ENCODE measurements at places on chromosomes 3 and 15. TPM values are rescaled to one million over a fixed set of nuclear protein-coding genes. Genes with fewer than 3 reads are reported as not detected.

DNA sequence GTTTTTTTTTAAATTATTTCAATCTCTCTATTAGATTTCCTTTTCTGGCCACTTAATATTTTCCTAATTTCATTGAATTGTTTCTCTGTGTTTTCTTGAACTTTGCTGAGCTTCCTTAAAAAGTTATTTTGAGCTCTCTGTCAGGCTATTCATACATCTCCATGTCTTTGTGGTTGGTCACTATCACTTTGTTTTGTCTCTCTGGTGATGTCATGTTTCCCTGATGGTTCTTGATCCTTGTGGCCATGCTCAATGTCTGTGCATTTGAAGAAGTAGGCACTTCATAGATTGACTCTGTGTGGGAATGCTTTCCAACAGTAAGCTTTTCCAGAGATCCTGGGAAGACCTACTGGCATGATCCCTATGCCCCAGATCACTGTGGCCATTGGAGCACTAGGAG is 18.6 kb downstream of the CD200R1 start:
- no peak for DNase-seq

GRCh38 chr3:57893668-57894067 is 114.6 kb upstream of the FLNB start:
- no peak for DNase-seq

DNA sequence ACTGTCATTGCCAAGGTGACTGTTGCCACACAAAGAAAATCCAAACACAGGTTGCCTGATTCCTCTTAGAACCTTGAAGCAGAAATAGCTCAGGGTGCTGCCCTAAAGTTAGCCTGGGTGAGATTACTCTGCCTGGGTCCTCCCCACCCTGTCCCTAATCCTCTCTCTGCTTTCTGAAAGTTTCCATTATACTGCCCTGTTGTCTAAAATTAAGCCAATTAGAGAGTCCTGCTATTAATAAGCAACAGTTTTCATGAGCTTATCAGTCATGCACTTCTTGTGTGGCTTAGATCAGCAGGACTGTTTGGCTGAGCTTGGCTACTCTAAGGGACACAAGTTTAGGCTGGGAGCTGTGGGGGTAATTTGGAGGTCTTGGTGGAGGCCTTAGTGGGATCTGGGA is 334.7 kb upstream of the LRRFIP2 start:
- DNase-seq, result no peak

- peak; percentile 66 for DNase-seq
Observed at GRCh38 chr3:45188719-45189659, 37.1 kb downstream of the TMEM158 start.

DNA sequence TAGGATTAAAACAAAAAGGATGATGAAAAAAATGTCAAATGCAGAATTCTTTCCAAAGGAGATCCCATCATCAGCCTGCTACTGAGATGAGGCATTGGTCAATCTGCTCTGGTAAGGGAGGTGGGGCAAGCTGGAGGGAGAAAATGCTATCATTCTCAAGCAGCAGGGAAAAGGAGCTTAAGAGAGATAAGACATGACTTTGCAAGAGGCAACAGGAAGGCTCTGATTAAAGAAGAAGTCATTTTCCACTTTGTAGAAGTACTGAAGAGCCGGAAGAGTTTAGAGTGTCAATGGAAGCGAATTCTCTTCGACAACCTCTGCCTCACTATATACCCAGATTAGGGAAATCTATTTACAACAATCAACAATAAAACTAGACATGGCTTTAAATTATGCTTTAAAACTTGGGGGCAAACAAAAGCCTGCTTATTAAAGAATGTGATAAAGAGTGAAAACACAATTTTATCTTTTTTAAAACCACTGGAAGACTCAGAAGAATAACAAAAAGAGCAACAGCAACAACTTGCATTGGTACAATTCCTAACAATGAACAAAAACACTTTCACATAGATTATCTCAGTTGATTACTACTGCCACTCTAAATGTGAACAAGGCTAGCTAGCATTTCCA is 81.8 kb upstream of the NANOGP8 start:
- DNase-seq, result no peak

GRCh38 chr3:121663171-121663847 is 2.6 kb upstream of the HCLS1 start:
- no peak for DNase-seq

DNA sequence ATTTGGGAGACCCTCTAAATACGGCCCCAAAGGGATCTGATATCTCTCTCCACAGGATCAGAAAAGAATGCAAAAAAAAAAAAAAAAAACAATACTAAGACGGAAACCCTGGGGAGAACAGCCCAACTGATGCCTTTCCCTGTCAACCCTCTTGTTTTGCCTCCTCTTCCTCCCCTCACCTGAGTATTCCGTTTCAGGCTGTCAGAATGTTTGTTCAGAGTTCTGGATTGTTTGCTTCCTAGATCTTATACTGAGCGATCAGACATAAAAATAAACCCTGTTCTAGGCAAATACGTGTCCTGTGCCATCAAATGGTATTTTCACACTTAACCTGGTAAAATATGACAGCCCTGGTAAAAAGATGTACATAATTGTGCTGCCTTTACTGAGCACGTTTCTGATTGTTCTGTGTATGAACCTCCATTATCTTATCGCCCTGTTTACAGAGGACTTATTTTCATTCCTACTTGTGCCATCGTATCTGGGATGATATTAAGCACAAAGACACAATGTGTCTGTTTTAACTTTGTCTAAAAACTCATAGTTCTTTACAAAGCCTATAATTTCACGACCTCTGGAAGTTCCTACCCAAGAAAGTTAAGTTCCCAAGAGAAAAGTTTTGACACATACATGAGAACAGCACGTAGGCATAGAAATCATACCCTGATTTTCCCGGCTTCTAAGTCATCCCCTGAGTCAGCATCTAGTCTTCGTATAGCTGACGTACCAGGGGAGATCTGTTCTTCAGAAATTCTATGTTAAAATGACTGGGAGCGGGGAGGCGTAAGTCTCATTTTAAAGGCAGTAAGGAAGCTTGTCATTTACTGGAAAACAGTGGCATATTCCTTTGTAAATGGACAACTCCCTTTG is 856 bp downstream of the ZBTB38 start:
- no peak for DNase-seq

DNA sequence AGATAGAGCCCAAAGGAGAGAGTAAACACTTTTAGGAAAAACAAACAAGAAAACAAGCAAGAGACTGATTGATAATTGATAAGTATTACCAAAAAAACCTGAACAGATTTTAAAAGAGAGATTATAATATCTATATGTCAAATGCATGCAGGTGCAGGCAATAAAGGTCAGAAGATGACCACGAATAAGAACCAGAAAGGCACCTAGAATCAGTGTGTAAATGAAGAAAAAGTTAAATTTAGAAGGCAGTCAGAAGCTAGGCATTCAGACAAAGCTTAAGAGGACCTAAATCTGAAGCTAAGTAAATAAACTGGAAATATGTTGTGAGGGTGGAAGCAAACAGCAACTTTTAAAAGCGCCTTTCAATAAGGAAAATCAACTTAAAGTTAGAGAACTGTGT is 16.3 kb downstream of the IQCB1 start:
- DNase-seq, result no peak

GRCh38 chr3:104642827-104643226 is 723.9 kb upstream of the ALCAM start:
- peak; percentile 14 for DNase-seq

GRCh38 chr3:192835818-192836815 is 81.5 kb downstream of the MB21D2 start:
- DNase-seq, result no peak

DNA sequence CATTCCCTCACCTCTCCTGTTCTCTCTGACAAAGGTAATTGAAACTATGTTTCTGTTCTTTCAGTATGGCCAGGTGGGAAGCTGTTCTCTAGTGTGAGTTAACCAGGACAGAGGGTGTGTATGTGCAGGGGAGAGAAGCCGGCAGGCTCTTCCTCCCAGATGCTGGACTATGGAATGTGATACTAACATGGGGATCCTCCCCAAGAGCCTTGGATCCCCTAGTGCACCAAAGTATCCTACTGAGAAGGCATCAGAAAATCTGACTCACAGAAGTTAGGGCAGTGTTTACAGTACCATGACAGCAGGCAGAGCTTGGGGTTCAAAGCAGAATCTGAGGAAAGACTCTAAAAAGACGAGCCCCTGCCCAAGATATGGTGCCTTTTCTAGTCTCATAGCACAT is 123.1 kb downstream of the APBA2 start:
- no peak for DNase-seq

DNA sequence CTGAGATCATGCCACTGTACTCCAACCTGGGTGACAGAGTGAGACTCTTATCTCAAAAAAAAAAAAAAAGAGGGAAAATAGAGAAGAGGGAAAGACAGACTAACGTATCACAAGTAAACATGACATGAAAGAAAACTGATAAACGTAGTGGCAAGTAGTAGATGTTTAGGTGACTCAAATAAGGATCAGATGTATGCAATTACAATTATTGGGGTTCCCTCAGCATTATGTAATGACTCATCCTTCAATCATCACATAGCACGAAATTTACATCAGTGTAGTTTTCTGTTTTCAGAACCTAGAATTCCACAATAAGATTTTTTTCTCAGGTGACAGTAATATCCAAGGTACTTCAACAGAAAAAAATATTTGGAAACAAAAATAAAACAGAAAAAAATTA is 46.6 kb downstream of the DPP8 start:
- no peak for DNase-seq

- no peak for DNase-seq
Observed at GRCh38 chr3:49805897-49806701, 3.0 kb downstream of the INKA1 start.

- DNase-seq, result no peak
Observed at GRCh38 chr3:16618721-16619120, 13.5 kb upstream of the DAZL start.

DNA sequence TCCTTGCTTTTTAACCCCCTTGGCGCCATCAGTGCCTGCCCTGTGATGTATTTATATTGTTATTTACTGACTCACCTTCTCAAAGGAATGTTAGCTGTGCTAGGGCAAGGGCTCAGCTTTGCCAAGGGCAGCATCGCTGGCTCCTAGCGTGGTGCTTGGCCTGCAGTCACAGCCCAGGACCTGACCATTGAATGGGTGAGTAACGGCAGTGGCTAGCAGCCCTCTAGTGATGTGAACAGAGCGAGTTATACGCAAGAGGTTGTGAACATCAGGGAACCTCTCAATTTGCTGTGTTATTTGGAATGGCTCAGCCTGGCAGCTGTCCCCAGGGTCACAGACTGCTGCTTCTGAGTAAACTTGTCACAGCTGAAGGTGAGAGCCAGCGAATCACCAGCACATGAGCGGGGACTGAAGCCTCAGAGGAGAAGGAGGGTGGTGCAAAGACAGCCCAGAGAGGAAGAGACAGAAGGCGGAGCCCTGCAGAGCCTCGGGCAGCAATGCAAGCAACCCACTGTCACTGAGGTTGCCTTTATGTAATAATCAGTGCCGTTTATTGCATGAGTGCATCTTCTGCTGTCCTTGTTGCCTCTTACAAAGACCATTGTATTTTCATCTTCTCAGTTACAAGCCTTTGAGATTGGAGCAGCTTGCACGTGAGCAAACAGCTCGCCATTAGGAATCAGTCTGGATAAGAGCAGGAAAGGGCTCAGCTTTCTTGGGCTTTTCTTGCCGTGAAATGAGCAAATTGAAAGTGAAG is 158.3 kb downstream of the SLCO3A1 start:
- DNase-seq, result no peak

GRCh38 chr15:60871731-60872130 is 357.4 kb downstream of the RORA start:
- no peak for DNase-seq

GRCh38 chr3:191292243-191293015 is 36.8 kb upstream of the CCDC50 start:
- DNase-seq, result no peak

DNA sequence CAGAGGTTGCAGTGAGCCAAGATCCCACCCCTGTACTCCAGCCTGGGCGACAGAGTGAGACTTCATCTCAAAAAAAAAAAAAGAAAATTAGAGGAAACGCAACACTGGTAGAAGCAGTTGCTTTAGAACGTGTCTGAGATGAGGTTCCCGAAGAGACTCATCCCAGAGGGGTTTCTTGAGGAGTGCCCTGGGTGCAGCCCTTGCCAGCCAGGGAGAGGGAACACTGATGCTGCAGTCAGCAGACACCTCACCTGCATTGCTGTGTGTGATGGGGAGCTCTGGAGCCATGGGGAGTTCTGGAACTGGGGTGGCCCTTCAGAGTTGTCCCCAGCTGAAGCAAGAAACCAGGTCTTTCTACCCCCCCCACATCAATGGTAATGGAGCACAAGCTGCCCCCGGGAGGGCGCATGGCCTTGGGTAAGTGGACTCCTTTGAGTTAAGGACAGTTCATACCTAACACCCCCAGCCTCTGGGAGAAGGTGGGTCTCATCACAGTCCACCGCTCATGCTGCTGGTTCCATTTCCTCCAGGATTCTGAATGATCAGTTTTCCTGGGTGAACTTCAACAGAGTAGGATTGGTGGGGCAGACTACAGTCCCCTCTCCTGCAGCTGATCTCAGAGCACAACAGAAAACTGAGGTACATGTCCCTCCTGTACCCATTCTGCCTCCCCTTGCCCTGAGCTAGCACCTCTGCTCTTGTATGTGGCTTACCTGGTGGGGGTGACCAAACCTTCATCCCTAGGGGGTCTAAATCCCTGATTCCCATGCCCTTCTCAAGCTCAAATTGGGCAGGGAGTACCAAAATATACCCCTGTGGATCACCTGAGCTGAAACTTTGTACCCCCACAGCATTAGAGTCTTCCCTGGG is 18.7 kb upstream of the LRRC2 start:
- DNase-seq, result no peak

GRCh38 chr3:188352196-188352927 is 198.4 kb downstream of the LPP start:
- DNase-seq, result no peak

DNA sequence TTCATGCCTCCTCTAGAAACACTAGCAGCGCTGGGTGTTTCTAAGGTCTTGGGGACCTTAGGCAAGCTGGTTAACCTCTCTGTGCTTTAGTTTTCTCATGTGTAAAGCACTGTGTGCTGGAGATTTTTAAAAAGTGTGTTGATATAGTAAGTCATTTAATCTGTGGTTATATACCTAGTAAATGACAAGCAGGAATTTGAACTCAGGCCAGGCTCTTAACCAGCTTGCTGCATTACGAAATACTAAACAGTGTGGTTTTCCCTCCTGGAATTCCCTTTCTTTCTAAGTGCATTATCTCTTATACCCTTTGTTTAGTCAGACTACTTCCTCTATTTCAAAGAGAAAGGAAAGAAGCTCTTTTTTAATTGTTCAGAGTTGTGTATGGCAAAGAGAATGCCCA is 26.5 kb downstream of the NEO1 start:
- no peak for DNase-seq

The GRAMD1C gene
- polyA plus RNA-seq, result 30.6 TPM

The SLC22A13 gene
- 4.1 TPM for polyA plus RNA-seq

The POLR2H gene
- polyA plus RNA-seq, result 115 TPM

The RTP4 gene
- 0.67 TPM for polyA plus RNA-seq

The CAMK2N2 gene
- 0.33 TPM for polyA plus RNA-seq

The COPS2 gene
- 91.3 TPM for polyA plus RNA-seq

The CFAP91 gene
- polyA plus RNA-seq, result 21.8 TPM

The PIF1 gene
- 12.7 TPM for polyA plus RNA-seq

The CX3CR1 gene
- 1.7 TPM for polyA plus RNA-seq

The GPR149 gene
- not detected for polyA plus RNA-seq

The AADACL2 gene
- not detected for polyA plus RNA-seq

The PPM1L gene
- 6.9 TPM for polyA plus RNA-seq
